NAMALWA (cell line): ENCODE measurements at places on chromosomes 1 and 21.
A peak's percentile ranks its signal among the peaks of the same experiment; 100 is the strongest.

DNA sequence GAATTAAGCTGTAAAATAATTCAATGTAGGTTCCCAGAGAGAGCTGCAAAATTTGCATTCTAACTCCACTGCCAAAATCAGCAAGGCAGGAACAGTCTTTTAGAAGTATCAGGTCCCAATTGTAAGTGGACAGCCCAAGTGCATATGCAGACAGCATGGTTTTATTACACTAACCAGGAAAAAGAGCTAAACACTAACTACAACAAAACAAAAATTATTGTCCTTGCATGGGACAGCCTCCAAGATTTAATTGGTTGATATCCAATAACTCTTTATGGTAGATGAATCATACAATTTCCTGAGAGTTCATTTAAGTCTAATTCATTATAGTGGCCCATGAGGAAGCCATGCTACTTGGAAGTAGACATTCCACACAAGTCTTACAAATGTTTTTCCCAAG, 154.3 kb upstream of the ZNF648 start:
- no peak for DNase-seq

DNA sequence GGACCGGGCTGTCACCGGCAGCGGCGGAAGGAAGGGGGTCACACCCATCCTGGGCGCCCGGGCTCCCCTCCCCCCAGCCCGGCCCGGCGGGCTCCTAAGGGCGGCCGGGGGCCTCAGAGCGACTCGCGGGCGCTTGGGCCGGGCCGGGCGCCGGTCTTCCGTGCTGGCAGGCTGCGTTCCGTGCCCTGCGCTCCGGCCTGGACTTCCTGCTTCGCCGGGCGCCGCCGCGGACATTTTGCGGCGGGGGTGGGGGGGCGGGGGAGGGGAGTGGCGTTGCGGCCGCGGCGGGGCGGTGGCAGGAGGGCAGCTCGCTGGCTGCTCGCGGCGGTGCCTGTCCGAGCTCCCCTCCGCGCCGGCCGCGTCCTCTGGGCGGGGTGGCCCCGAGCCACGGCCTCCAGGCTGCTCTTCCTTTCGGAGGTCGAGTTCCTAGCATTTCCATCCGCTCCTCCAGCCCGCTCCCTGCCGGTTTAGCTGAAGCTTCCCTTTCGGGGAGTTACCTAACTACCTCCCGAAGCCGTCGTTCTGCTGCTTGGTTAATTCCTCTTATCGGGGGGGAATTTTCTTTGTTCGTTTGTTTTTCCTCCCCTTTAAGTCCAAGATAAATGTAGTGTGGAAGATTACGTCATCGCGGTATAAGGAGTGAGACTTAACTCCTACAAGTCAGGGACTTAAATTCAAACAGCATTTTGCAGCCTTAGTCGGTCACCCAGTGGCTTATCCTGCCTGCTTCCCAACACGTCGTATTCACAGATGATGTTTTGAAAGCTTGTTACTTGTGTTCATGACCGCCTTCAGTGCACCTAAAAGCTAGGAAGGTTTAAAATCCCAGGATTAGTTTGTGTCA, 730 bp downstream of the CDC42 start:
- DNase-seq, result peak; percentile 75

DNA sequence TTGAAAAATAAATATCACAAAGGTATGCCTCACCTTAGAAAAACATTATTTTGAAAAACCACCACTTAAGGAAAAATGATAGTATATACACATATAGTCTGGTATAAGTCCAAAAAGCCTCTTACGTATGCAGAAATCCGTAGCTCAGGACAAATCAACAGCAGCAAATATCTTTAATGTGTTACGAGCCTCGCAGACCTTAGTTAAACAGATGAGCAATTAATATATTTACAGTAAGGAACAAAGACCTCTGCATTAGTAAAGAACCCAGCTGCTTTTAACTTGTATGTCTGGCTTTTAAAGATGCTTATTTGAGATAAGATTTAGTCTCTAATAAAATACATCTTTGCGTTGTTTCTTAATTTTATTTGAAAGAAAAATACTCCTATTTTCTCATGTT, 79.9 kb upstream of the CHRM3 start:
- DNase-seq, result no peak

DNA sequence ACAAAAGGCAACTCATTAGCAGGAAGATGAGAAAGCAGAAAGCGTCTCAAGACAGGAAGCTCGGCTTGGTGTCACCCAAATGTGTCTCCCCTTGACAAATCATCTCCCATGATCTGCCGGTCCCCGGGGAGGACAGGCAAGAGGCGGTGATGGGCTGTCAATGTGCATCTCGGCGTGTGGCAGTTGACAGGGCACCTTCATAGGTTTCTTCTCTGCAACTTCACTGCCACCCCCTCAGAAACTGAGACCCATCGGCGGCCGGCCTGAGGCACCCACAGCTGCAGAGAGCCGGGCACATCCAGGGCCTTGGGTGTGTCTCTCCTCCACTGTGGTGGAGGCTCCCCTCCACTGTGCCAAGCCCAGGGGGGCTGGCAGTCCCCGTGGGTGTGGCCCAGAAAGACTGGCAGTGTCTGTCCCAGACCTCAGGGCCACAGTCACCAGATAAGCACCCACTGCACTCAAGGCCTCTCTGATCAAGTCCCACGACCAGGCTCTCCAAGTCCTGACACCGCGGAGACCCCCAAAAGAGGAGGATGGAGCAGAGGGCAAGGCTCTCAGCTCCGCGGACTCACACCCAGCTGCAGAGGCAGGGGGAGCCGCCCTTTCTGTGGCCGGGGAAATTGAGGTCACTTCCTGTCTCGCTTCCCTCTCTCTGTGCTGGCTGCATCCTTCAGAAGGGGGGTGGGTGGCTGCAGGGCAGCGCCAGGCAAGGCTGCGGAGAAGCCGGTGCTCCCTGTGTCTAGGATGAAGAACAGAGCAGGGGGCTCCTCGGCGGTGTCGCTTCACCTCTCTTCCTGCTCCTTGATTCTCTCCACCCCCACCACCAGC, 39.6 kb upstream of the LBR start:
- peak; percentile 97 for DNase-seq

DNA sequence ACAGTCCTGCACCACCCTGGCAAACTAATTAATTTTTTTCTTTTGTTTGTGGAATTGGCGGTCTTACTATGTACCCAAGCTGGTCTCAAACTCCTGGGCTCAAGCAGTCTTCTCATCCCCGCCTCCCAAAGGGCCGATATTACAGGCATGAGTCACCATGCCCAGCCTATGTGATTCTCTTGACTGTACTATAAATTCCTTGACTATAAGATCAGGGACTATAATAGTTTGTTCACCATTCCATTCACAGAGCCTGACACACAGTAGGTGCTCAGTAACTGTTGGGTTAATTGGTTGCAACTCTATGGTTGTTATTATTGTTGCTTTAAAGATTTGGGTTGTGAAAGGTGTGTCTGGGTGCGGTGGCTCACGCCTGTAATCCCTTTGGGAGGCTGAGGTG, 17.2 kb downstream of the DAP3 start:
- DNase-seq, result no peak

GRCh38 chr21:44039828-44040227, 27.7 kb downstream of the TRAPPC10 start:
- DNase-seq, result no peak

DNA sequence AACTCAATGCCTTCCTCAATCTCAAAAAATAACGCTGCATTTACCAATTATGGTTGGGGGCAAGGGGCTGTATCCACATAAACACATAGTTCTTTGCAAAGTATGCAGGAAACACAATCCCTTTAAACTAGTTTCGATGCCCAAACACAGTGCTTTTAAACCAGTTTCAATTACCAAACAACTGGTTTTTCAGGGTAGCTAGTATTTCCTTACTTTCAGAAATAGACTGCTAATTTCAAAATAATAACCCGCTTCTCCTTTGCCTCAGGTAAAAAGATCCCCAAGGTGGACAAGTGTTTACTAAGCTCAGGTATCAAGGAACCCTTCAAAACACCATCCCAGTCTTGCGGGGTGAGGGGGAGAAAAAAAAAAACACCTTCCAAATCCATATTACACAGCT, 2.8 kb downstream of the SIPA1L2 start:
- no peak for DNase-seq

GRCh38 chr1:7382971-7383370, 388.1 kb upstream of the VAMP3 start:
- no peak for DNase-seq

DNA sequence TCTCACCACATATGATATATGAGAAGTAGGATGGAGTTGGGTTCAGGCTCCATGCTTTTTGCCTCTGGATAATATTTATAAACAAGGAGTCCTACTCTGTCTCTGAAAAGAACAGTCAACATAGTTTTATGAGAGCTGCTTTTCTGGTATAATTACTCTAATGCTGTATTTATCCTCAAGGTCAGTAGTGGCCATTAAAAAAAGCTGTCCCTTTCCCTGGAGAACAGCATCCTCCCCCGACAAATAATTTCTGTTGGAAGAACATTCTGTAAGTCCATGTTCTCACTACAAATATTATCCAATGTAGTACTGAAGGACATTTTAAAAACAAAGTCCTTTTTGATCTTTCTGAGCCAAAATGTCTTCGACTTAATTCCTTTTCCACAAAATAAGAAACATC, 9.0 kb upstream of the RGS5 start:
- no peak for DNase-seq

DNA sequence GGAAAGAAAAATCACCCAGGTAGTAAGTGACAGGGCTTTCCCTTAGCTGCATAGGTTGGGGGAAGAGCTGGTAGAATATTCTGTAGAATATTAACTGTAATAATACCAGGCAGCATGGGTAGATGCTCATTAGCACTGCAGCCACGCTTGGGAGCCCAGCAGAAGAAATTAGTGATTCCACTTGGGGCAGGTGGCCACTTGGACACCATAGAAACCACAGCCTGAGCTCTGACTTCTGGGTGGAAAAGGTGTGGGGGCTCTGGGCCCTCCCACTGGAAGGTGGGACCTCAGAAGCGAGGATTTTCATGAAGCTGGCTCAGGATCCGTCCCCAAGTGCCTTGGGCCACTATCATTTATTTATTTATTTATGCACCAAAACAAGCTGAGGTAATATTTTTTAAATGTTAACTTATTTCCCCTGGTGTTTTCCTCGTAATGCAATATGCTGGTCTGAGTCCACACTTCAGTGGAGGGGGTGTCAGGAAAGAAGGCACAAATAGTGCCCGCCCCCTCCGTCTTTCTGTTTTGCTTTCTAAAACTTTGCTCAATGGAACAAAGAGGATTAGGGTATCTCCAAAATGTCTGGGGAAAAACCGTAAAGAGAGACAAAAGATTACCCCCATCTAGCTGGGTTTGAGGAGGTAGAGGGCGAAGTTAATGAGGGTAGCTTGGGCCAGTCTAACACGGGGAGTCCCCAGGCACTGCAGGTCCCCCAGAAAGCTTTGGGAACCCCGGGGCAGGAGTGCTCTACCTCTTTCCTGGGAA, 75.2 kb upstream of the GADD45A start:
- DNase-seq, result no peak

DNA sequence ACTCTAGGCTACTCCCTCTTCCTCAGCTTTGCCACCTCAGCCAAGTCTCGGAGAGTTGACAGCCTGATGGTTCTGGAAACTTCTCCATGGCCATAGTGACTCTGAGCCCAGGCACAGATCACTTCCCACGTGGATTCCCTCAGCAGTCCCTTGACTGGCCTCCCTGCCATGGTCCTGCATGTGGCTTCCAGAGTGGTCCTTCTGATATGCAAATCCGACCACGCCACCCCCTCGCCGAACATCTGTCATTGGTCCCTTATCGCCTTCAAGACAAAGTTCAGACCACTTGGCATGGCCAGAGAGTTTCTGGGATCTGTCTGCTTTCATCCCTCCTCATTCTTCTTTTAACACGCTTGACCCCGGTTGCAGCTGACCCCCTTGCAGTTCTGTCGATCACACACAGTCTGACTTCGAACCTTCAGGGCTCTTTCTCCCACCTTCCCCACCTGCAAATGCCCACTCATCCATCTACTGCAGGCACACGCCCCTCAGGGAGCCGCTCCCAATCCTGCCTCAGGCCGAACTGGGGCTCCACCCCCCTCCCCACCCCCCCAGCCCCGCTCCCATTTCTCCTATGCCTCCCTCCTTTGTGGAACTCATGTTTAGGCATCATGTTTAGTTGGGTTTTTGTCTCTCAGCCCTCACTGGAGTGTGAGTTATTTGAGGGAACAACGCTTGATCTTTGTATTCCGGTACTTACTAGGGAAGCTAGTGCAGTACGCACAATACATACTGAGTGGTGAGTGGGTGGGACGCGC, 29.0 kb downstream of the KIAA1614 start:
- no peak for DNase-seq

DNA sequence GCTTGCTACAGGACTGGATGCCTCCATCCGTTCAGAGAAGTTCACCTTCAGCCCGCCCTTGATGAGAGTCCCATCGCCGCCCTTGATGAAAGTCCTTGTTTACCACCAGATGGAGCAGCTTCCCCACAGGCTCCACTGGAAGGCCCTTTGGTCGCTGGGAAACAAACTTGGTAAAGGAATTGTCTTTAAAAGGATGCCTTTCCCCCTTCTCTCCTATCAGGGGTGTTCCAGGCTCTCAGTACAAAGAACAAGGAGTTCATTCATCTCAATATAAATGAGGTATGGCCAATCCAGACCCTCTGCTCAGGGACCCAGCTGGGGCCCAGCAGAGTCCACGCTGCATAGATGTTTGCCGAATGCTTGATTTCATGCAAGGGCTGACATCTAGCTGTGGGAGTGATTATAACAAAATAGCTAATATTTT, 50.8 kb downstream of the CAPN9 start:
- DNase-seq, result peak; percentile 34

- no peak for DNase-seq
These were observed 84.5 kb upstream of the BCL10 start for GRCh38 chr1:85360730-85361493.

GRCh38 chr1:17438318-17439249, 893 bp downstream of the RCC2 start:
- peak; percentile 85 for DNase-seq

GRCh38 chr1:99306644-99307043, 42.4 kb downstream of the PLPPR4 start:
- DNase-seq, result no peak

DNA sequence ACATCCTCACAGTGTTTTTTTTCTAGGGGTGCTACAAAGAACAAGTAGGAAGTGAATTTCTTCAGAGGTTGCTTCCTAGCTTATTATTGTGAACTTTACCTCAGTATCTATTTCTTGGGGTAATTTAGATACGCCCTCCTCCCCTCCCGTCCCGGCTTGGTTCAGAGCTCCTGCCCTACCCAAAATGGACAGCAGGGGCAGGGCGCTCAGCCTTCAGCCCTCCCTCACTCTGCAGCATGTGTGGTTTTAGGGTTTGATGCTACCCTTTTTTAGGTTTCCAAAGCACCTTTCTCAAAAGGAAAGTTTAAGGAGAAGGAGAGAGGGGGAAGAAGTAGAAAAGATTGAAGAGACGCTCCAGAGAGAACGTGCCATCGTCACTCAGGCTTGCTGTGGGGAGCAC, 16.9 kb upstream of the POGK start:
- peak; percentile 40 for DNase-seq
